HTR-8/SVneo (cell line): ENCODE measurements at places on chromosomes 11 and 22.

DNA sequence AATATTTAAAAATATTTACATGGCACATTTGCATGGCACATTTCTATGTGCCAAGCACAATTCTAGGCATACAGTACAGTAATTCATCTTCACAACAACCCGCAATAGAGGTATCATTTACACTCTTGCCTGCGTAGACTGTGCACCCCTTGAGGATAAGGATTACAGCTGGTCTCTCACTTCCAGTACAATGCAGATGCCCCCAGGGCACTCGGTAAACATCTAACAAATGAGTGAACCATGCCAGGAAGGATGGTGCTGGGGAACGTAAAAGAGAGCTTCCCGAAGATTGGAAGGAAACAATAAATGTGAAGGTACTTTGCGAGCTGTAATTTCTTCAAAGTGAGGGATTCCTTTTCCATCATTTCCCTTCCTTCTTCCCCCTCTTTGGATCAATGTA is 1.3 kb downstream of the PRPF19 start:
- no peak for DNase-seq

DNA sequence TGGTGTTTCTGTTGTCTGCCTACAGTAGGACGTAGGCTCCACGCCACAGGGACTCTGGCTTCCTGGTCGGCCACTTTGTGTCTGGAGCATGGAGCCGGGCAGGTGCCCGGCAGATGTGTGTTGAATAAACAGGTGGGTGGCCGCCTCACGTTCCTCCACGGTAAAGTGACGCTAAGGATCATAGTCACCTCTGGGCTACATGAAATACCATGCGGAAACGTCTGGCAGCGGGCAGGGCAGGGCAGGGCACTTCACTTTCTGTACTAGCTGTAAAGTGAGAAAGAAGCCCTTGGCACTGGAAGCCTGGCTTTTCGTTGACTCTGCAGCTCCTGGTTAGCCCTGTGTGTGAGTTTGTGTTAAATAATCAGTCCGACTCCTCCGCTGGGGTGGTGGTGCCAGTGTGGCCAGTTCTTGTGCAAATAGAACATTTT is 52.4 kb downstream of the MCM5 start:
- DNase-seq, result no peak

GRCh38 chr22:36936362-36937116 is 23.1 kb downstream of the CSF2RB start:
- no peak for DNase-seq

GRCh38 chr11:116640641-116641402 is 132.0 kb downstream of the BUD13 start:
- DNase-seq, result no peak
